Stimulated activated naive B cell treated with anti-CD40 and anti-IgM and Interleukin-4, amounts not matched to agents 10 μg/mL and 1 μg/mL and 100 μg/mL, for 72 hours (primary cell): ENCODE measurements at places on chromosomes 3 and 15.
A peak's percentile ranks its signal among the peaks of the same experiment; 100 is the strongest.

GRCh38 chr3:100136921-100137320 is 22.6 kb upstream of the FILIP1L start:
- no peak overlapping the region for H3K27ac ChIP-seq
- H3K36me3 ChIP-seq = peaks cover 11% of the 10 kb centered on the region

DNA sequence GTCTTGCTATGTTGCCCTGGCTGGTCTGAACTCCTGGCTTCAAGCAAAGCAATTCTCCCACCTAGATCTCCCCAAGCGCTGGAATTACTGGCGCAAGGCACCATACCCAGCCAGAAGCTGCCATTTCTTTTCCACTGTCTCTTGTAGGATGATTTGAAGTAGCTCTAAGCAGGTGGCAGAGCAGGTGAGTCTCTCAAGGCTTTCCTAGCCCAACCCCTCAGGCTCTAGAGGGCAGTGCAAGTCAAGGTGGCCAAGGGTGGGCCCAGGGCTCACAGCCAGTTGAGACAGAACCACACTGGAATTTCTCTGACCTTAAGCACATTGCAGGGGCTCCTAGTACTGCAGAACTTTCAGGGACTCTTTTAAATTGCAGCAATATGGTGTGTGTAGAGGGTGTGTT is 15.6 kb upstream of the DAG1 start:
- H3K27me3 ChIP-seq = no peaks in the 10 kb centered on the region
- no peaks in the 10 kb centered on the region for H3K36me3 ChIP-seq
- no peak overlapping the region for H3K4me3 ChIP-seq
- no peaks in the 10 kb centered on the region for H3K4me1 ChIP-seq
- H3K27ac ChIP-seq = no peak overlapping the region

DNA sequence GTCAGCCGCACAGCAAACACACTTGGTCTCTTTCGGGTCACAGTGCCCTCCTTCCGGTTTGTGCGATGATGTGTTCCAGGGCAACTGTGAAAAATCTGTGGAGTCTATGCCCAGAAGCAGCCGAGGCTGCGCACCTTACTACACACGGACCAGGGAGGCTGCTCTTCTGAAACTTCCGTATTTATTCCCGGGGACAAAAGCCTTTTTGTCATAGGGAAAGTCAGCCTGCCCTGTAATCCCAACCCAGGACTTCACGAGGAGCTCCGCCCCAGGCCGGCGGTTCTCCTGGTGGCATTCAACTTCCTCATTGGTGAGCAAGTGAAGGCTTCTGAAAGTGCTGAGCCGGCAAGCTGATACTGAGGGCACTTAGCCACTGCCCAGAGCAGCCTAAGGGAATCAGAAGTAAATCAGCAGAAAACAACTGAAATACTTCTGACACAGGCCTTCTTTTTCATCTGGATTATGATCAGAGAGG is 126.5 kb downstream of the FMN1 start:
- peaks cover 29% of the 10 kb centered on the region for H3K27me3 ChIP-seq
- DNase-seq = peak; percentile 14

DNA sequence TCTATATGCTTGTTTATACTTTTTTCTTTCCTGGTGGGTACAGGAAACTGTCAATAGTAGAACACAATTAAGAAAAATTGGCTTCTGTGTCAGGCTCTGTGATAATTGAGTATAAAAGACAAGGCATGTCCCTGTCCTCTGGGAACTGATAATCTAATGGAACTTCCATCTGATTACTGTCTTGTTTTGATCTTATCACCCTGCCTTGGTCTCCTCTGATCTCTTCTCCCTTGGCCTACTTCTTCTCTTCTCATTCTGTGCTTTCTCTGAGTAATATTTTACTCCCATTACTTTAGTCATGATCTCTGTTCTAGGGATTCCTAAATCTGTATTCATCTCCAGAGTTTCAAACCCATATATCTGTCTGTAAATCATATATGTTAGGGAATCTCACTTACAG is 14.6 kb downstream of the UBE2Q2 start:
- H3K4me1 ChIP-seq = peaks cover 5% of the 10 kb centered on the region
- H3K27me3 ChIP-seq = no peaks in the 10 kb centered on the region
- DNase-seq = no peak
- H3K27ac ChIP-seq = peak overlapping the region; percentile 6

DNA sequence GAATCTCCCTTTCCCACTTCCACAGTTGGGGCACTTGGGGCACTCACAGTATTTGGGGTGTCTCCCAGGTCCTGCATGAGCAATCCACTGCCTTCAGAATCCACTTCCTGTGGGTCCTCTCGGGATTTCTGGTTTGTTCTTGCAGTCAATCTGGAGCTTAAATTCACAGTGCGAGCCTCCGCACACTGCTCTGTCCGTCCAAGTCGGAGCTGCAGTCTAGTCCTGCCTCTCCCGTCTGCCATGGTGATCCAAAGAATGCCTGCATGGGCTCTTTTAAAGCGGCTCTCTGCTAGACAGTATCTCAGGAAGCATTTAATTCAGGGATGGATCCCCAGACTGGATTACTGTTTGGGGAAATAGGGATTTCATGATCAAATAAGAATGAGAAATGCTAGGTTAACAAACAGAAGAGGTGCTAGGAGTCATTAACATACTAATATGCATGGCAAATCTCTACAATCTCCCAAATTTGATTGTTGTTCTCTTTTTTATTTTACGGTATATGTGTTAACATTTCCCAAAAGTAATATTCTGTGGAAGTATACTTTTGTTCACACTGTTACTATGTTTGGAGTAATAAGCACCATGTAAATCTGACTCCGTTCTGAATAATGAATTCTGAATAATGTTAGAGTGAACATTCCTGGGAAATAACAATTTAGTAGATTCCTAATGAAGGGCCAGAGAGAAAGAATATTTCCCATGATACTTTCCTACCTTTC is 142.5 kb downstream of the HCN4 start:
- DNase-seq = no peak
- H3K27me3 ChIP-seq = peaks cover 26% of the 10 kb centered on the region
- no peak overlapping the region for H3K4me3 ChIP-seq
- H3K4me1 ChIP-seq = no peaks in the 10 kb centered on the region
- no peak overlapping the region for H3K27ac ChIP-seq
- H3K36me3 ChIP-seq = no peaks in the 10 kb centered on the region

GRCh38 chr15:65447145-65447544 is 24.4 kb upstream of the IGDCC4 start:
- no peak for DNase-seq
- no peak overlapping the region for H3K4me3 ChIP-seq
- no peaks in the 10 kb centered on the region for H3K27me3 ChIP-seq
- no peaks in the 10 kb centered on the region for H3K4me1 ChIP-seq
- H3K27ac ChIP-seq = no peak overlapping the region
